ENCODE measurements at places on chromosomes 12 and 14.

DNA sequence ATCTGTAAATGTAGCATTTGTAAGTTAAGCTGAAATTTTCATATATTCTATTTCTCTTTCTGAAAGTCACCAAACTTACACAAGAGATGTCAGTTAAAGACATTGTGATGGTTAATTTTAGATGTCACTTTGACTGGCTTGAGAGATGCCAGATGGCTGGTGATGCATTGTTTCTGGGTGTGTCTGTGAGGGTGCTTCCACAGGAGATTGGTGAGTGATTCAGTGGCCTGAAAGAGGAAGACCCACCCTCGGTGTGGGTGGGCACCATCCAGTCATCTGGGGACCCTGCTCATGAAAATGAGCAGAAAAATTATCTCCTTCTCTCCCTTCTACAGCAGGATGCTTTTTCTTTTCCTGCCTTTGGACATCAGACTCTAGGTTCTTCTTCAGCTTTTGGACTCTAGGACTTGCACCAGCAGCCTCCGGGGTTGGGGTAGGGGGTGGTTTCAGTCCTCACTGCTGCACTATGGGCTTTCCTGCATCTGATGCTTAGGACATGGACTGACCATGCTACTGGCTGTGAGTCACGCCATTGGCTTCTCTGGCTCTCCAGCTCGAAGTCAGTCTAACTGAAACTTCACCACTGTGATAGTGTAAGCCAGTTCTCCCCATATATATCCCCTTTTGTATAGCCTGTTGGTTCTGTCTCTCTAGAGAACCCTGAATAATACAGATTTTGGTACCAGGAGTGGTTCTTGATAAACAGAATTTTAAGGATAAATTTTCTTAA is 20.9 kb downstream of the PDE6H start:
- DNase-seq, result no peak

DNA sequence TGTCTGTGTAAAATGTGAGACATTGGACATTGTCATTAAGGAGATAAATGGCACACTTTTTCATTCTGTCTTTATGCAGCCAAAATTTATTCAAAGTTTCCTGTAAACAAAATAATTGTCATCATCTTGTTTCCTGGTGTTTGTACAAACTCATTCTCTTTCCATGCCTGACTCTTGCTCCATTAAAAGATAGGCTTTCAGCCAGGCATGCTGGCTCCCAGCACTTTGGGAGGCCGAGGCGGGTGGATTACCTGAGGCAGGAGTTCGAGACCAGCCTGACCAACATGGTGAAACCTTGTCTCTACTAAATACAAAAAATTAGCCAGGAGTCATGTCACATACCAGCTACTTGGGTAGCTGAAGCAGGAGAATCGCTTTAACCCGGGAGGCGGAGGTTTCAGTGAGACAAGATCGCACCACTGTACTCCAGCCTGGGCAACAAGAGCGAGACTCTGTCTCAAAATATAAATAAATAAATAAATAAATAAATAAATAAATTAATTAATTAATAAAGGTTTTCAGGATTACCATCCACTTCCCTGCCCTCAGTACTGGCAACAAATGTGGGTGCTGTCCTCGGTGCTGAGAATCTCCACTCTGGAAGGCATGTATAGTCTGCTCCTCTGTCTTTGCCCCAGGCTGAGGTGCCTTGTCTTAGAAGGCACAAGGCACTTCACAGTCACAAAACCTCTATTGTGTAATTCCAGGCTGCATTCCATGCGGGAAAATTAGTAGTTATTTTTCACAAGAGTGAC is 83.2 kb downstream of the PAH start:
- no peak for DNase-seq

DNA sequence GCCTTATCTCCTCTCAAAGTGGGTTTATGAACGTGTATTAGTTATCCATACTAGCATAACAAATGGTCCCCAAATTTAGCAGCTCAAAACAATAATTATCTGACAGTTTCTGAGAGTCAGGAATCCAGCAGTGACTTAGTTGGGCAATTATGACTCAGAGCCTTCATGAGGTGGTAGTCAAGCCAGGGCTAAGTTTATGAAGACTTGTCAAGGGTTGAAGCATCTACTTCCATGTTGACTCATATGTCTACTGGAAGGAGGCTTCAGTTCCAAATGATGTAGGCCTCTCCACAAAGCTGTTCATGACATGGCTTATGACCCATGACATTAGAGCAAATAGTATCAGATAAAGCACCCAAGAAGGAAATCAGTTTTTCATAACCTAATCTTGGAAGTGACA is 73.2 kb downstream of the IPO8 start:
- DNase-seq, result no peak

GRCh38 chr12:41424651-41425050 is 236.5 kb downstream of the PDZRN4 start:
- no peak for DNase-seq

DNA sequence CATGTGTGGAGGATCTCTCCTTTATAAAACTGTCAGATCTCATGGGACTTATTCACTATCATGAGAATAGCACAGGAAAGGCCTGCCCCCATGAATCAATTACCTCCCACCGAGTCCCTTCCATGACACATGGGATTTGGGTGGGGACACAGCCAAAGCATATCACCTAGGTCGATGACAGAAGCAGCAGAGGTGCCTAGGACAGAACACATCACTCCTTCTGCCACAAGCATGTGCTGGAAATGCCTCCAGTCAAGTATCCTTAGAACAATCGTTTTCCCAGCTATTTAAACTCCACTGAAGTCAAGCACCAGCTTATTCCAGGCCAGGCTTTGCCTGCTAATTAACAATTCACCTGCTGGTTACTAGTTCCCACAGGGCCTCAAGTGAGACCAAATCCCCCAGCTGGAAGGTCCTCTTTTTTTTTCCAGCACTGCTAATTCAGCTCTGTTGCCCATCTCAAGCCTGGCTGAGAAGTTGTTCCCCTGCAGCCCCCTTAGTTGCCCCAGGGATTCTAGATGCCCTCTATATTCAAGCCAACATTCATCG is 212.3 kb upstream of the NUDT4 start:
- no peak for DNase-seq

DNA sequence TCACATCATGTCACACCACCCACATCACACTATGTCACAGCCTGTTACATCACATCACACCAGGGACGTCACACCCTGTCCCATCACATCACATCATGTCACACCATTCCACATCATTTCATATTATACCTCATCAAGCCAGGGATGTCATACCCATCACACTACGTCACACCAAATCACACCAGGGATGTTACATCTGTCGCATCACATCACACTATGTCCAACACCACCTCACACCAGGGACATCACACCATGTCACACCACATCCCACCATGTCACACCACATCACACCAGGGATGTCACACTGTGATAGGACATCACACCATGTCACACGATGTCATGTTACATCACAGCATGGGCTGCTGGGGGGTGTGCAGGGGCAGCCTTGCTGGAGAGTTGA is 110.6 kb downstream of the TMEM121 start:
- DNase-seq, result no peak

GRCh38 chr14:55025948-55026347 is 951 bp downstream of the WDHD1 start:
- DNase-seq, result no peak

DNA sequence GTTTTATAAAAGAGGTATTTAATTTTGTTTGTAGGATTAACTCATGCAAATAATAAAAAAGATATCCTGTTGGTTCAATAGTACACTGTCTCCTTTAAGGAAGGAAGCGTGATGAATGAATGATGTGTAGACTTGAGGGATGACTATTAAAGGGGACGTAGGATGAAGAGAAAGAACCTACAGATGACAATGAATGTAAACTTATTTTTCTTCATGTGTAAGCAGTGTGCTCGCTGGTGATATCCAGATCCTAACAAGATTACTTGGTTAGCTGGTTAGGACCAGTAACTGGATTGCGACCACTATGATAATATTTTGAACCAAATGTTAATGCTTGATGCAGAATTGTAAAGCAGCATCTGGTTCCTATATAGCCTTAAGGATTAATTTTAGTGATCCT is 2.6 kb downstream of the ARF6 start:
- no peak for DNase-seq
